ENCODE measurements at places on chromosomes 16 and 17.

- no peak for DNase-seq
Observed at GRCh38 chr16:67801241-67801640, 5.1 kb downstream of the RANBP10 start.

GRCh38 chr16:23279721-23280153 lies 22.4 kb upstream of the SCNN1B start:
- DNase-seq = no peak

GRCh38 chr17:33967608-33968349 lies 287.3 kb upstream of the CCL2 start:
- DNase-seq = no peak

DNA sequence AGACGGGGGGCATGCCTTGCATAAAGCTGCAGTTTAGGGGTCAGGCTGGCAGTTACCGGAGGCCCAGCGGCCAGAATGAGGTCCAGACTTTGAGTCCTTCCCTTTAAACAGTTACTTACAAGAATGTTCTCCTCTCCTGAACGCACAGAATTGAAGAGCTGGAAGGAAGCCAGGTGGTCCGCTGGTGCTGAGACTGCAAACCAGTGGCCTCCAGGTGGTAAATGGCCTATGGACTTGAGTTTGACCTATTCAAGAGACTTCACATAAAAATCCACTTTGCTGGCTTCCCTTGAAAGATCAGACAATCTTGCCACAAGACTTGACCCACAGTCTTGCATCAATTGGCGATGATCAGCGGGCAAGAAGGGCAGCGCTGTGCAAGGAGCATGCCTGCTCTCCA lies 14.7 kb upstream of the SEZ6 start:
- DNase-seq = no peak

GRCh38 chr17:47162013-47162622 lies 27.0 kb downstream of the CDC27 start:
- no peak for DNase-seq

DNA sequence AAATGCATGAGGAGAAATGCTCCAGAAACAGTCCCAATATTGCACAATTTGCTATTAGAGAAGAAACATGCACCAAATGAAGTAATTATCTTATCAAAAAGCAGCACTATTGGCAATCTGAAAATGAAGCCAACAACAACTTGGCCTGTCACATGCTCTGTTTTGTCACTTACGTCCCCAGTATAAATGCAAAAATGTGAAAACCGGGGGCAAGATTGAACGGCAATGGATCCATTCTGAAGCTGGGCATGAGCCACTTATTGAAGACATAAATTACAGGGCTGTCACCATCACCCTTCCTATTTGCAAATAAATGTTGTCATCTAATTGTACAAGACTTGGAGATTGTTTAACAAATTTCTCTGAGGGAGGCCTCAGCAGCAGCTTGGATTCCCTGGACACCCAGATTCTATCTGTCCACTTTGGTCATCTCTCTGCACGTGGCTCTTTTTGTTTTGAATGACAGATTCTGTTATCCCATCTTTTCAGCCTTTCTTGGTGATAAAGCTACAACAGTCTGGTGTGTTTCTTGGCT lies 180.2 kb upstream of the CDH5 start:
- no peak for DNase-seq

DNA sequence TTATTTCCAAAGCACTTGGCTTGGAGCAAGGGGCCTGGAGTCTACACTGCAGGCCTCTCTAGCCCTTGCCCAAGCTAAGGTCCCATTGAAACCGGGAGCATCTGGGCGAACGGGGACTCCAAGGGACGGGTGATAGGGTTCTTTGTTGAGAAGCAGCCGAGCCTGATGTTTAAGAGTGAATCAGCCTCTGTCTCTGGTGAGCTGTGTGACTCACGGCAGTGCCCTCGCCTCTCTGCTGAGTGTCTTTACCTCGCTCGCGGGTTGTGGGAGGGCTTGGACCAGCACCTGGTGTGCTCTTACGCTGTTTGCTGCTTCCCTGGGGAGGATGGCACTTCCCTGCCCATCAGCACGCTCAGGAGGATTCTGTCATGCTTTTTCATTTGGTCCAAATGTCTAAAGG lies 1.3 kb downstream of the HGS start:
- DNase-seq = peak; percentile 28

GRCh38 chr17:77451894-77452852 lies 311.4 kb downstream of the SEC14L1 start:
- DNase-seq = no peak

GRCh38 chr17:29238133-29238850 lies 8.4 kb upstream of the CRYBA1 start:
- DNase-seq = no peak

DNA sequence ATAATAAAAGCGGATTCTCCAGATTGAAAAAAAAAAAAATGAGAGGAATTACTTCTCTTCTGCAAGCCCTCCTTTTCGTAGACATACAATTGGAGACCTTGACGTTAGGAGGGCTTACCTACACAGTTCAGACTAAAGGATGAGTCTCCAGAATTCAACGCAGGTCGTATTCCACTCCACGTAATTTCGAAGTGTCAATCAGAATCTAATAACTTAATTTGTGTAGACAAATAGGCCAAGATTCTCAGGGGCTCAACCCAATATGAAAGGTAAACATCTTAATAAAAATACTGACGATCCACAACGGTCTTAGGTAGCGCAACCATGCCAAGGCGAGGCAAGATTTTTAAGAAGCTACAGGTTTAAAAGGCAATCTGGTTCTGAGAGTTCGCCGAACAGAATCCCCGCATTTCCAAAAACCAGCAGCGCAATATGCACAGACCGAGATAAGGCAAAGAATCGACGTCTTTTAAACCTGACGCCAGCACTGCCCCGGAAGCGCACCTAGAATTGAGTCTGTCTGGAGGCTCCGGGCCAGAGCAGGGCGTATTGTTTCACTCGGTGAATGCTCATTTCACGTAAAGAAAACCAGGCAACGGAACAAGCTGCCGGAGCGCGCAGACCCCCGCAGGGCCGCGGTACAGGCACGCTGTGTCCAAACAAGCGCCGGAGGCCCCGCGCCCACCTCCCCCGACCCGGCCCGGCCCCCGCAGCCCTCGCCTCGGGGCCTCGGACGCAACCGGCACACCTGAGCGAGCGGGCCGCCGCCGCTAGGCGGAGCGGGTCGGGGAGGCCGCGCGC lies 623 bp downstream of the MBTPS1 start:
- DNase-seq = peak; percentile 35

DNA sequence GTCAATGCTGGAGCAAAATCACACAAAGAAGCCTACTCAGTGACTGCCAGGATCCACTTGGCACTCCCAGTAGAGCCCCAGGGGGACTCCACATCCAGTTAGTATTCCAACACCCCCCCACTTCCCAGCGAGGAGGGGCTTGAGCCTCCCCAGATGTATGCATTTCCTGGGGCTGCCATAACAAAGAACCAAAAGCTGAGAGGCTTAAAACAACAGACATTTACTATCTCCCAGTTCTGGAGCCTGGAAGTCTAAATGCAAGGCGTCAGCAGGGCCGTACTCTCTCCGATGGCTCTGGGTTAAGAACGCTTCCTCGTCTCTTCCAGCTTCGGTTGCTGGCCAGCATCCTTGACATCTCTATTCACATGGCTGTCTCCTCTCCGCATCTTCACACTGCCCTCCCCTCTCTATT lies 23.0 kb upstream of the GNA13 start:
- no peak for DNase-seq

DNA sequence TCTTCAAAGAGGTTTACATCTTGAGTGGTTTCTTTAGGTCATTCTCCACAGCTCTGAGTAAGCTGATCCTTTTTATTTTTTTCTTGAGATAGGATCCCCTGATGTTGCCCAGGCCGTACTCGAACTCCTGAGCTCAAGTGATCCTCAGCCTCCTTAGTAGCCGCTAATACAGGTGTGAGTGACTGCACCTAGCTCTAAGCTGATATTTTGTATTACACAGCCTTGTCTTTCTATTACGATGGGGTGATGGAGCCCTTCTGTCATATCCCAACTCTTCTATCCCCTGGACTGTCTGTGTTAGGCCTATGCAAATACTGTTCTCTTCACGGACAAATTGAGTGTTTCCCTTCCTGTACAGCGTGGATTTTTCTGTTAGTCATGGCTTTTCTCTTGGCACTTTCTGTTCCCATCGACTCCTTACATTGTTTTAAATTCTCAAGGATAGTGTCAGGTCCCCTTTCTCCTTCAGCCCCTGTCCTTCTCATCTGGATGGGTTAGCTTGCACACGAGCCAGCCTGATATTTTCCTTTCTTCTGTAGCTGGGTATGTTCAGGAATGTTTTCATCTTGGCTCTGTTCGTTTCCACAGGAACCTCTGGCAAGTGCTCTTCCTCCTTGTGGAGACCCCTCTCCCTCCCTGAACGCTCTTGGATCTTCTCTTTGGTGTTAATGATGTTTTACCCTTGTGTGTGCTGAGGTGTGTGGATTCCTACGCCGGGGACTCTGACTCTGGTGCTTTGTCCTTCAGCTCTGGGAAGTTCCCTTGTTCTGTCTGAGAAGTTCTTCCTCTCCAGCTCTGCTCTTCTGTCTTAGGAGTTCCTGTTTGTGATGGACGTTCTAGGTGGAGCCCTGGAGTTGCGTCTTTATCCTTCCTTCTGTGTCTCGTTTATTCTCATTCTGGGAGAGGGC lies 2.3 kb downstream of the BANP start:
- DNase-seq = no peak

DNA sequence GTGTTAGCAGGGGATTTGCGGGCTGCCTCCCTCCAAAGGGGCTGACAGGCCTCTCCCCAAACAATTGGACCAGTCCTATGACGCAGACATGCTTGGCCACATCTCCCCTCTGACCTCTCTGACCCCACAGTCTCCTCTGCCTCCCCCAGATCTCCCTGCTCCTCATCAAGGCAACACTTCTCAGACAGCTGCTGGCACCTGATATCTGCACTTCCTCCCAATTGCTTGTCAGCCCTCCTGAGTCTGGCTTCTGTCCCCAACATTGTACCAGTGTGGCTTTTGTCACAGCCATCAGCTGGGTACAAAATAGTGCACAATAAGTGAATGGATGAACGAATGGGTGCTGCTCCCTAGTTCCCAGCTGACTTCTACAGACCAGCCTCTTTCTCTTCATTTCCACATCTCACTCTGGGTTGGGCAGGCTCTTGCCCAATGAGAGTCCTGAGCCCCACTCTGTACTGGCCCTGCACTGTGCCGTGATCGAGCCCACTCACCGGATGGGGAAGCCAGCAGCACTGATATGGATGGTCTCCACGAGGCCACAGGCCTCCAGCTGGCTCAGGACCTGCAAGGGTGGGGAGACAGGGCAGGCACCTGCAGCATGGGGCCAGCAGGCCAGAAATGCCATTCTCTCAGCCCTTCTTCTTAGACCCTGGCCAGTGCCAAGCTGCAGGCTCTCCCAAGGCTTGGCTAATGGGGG lies 17.1 kb downstream of the ZNHIT3 start:
- DNase-seq = no peak

DNA sequence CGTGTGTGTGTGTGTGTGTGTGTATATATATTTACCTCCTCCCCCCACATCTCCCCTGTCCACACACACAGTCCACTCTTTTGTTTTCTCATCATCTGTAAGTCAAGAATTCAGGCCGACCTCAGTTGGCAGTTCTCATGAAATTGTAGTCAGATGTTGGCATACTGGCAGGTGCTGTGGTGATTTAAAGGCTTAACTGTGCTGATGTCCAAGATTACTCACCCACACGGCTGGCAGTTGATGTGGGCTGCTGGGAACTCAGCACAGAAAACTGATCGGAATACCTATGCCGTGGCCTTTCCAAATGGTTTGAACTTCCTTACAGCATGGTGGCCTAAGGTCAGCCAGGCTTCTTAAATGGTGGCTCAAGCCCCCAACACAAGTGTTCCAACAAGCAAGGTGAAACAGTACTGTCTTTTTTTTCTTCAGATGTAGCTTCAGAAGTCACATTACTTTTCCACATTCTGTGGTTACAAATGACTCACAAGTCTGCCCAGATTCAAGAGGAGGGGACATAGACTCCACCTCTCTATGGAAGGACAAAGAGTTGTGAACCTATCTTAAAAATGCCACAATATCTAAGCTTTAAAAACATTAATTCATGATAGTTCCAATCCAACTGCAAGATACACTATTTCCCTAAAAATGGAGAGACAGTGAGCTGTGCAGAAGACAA lies 198.5 kb upstream of the HS3ST4 start:
- no peak for DNase-seq

DNA sequence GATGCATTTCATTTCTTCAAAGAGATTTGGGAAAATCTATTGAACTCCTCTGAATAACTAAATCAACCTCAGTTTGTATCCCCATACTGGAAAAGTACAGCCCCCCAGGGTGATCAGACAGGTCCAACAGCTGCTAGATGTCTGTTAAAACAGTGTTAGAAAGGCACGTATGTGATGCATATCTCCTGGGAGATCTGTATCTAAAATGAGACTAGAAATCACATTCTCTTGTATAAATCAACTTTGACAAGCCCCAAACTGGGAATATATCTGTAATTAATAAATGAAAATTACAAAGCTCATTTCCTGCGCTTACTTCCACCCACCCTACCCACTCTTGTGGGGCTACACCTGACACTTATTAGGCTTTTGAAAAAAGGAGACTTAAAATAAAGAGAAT lies 3.8 kb upstream of the KIF2B start:
- no peak for DNase-seq

DNA sequence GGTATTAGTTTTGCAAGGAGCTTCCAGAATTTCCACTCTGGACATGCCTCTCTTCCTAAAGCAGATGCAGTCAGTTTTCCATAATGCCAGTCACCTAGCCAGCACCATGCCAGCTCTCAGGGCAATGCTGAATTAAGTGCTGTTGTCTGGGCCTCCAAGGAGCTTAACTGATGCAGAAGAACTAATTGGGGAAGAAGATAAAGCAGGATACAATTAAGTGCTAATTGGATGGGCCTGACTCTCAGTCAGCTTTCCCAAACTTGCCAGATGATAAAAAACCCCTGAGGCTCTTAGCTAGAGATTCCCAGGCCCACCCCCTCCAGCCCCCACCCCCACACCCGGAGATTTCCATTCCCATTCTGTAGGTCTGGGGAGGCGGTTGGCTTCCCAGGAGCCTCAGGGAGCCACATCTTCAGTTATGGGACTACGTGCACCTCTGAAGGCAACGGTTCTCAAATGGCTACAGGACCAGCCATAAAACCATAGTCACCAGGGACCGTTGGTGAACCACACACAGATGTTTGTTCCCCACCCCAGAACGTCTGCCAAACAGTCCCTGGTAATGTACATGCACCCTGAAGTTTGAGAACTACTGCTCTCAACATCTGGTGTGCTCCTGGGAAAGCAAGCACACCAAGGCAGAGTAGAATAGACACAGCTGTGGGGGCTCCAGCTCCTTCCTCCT lies 499.1 kb upstream of the CDH5 start:
- no peak for DNase-seq

DNA sequence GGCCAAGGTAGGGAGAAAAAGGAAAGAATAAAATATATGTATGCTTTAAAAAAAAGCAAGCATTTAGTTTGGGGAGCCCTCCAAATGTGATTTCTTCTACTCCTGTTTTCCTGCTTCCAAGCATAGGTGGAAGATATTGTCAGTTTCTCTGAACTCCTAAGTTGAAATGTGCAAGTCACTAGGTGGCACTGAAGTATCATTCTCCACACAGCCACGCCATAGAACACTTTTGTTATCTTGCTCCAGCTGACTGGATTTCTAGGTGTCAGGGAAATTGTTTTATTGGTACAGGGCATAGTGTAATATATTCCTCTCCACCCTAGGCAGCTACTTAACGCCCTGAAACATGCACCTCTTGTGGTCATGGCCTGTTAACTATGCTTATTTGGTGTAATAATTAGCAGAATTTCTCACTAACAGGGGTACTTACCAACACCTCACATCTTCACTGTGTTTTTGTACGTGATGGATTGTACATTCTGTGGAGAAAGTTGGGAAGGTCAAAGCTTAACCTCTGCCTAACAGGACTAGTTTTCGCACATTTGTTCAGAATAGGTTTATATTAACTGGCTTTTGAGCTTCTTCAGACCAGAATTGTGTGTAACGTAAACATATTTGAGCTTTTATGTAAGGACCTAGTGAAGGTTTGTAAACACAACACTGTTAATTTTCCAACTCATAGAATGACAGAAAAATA lies 69.3 kb downstream of the FTO start:
- DNase-seq = no peak

Data from stimulated activated CD4-positive, alpha-beta T cell treated with anti-CD3 and anti-CD28 coated beads, Interleukin-12 subunit alpha, Interleukin-12 subunit beta, amount 100 ng/mL, for 24 hours (primary cell).